LHCN-M2 (cell line): ENCODE measurements at places on chromosomes 12 and 14.
A peak's percentile ranks its signal among the peaks of the same experiment; 100 is the strongest.

- DNase-seq: peak; percentile 77
Observed at GRCh38 chr12:56723889-56724700, 1.0 kb downstream of the NACA start.

DNA sequence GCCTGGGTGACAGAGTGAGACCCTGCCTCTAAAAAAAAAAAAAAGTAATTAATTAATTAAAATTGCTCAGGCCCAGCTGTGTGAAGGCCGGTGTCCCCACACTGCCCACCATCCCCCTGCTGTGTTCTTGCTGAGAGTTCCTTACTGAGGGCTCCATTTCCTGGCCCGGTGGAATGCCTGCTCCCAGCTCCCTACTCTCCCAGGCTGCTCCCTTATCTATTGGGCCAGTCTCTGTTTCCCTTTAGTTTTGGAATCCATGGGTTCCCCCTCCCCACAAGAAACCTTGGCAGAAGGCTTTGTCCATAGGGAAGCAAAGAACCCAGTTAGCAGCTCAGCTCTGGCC lies 19.0 kb downstream of the MLXIP start:
- no peak for DNase-seq

DNA sequence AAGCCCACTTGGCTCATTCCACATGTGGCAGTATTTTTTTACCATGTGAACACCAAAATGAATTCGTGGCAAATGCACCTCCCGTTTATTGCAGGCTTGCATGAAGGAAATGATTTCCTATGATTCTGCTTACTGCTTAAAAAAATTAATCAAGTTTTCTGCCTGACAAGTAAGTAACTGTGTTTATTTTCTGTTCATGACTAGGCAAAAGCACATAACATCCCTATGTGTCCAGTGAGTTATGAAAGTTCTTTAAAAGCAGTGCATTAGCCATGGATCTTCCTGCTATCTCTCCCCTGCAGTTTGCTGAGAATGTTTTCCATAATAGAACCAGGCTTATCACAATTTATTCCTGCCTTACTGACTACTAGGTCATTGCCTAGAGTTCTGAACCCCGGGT lies 20.4 kb downstream of the GPR65 start:
- no peak for DNase-seq

GRCh38 chr12:32868885-32869284 lies 27.7 kb downstream of the PKP2 start:
- DNase-seq: no peak

- DNase-seq: no peak
Observed at GRCh38 chr12:88698471-88698870, 118.2 kb upstream of the KITLG start.

- no peak for DNase-seq
Observed at GRCh38 chr12:66065641-66066136, 64.9 kb downstream of the LLPH start.

DNA sequence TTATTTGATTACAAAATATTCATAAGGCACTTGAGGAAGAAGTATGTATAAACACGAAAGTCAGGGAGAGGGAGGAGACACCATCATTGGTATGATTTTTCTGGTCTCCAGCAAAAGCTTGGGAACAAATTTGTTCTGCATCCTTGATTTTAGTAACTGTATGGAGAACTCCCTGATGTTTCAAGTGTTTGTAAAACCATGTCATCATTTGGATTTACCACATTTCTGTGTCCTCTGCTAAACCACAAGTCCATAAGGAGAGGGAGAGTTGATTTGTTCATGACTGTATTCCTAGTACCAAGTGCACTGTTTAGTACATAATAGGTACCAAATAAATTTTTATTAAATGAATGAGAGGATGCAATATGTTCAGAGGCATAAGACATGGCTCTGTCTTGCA lies 181.1 kb downstream of the BTG1 start:
- no peak for DNase-seq

DNA sequence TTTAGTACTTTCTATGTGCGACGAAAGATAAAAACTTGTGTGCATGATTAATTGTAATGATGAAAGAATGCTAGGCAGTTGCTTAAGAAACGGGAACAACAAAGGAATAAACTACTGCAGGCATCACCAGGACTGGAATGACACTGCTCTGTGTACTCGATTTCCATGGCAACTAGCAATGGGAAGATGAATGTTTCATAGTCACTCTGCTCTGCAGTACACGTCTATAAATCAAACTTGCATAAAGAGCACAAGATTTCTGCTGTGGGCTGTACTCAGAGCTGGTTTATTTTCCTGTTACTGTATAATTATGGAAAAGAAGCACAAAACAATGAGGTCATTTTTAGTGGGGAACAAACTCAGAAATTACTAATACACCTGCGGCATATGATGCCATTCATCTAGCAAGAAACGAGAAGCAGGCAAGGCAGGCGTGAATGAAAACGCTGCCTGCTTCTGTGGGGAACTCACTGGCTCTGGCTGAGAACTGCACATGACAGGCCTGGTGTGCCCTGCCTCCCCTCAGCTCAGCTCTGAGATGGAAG lies 41.8 kb downstream of the EFCAB11 start:
- DNase-seq: peak; percentile 96

- peak; percentile 45 for DNase-seq
Observed at GRCh38 chr12:51683763-51684357, 92.8 kb downstream of the SCN8A start.

- no peak for DNase-seq
Observed at GRCh38 chr12:104634044-104634443, 177.3 kb downstream of the CHST11 start.

DNA sequence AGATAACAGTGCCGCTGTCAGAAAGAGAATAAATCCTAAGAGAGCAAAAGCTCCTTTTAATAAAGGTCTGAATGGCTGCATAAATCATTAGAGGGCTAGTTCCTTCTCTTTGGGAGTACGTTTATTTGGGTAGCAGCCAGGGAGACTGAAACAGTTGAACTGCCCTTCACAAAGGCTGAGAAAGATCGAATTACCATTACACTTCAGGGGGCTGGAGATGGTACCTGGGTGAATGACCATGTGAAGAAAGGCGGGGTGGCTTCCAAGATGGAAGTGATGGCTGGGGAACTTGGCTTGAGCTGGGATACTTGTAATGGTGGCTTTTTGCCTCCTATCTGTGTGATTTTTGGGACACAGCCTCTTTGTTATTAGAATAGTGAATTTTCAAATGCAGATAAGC lies 1.7 kb upstream of the FGD4 start:
- DNase-seq: no peak

- no peak for DNase-seq
Observed at GRCh38 chr14:88379706-88380343, 5.6 kb upstream of the SPATA7 start.

GRCh38 chr12:130686511-130686991 lies 29.5 kb downstream of the RIMBP2 start:
- no peak for DNase-seq

DNA sequence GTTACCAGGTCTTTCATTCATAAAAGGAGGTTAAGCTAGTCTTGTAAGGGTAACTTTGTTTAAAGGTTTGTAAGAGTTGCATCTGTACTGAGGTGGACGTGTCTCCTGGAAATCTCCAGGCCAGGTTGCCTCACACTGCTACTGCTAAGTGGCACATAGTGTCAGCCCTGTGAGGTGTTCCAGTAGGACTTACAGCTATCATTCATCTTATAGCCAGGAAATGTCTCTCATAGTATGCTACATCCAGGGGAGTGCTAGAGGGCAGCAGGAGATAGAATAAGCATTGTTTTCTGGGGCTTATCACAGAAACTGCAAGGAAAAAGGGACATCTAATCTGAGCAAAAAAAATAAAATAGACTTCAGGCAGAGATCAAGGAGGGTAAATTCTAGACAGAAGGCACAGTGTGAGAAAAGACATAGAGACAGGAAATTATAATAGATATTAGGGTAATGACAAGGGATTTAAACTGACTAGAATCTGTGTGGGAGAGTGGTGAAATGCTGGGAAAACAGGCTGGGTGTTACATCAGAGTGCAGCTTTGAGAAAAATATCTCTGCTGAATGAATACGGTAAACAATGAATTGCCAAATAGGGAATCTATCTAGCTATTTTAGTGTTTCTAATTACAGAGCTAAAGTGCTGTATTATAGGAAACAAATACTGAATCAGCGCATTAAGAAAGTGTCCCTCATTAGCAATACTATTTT lies 205.1 kb upstream of the ABCD2 start:
- DNase-seq: no peak

- no peak for DNase-seq
Observed at GRCh38 chr12:132407451-132407961, 78.1 kb upstream of the GALNT9 start.

- no peak for DNase-seq
Observed at GRCh38 chr12:24080465-24080864, 131.0 kb upstream of the SOX5 start.

DNA sequence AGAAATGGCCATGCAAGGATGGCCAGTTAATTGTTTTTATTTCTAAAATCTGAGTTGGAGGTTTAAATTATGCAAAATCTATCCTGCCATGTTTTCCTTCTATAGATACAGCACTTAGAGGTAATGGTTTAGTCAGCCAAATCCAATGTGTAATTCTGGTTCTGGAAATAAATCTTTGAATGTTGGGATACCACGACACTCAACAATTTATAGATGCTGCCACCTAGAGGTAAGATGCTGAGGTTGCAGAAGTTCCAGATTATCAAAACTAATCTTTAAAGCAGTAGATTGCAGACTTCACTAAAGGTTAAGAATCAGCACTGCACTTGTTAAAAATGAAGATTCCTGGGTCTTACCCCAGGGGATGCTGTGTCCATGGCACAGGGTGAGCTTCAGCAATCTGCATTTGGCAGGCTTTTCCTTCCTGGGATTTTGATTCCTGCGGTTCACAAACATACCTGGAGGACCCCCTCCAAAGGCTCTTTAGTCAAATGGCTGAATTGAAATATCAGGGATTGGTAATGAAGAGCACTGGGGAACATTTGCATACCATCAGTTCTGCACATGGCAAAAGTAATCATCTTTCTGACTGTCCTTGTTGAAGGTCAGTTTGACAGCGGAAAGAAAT lies 53.4 kb upstream of the ANO4 start:
- DNase-seq: no peak

DNA sequence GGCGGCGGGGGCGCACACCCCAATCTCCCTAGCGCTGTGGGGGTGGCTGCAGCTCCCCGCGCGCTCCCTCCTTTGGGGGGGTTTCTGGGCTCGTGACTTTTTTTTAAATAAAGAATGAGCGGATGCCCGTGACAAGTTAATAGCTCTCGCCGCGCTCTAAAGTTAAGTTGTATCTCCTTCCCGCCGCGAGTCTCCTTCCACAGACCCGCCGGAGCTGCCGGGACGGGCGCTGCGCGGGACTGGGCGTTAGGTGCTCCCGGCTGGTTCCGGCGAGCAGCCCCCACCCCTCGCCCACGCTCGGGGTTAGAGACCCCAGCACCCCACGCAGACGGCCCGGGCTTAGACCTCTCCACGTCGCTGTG lies 82.6 kb upstream of the HMGA2 start:
- DNase-seq: peak; percentile 29

DNA sequence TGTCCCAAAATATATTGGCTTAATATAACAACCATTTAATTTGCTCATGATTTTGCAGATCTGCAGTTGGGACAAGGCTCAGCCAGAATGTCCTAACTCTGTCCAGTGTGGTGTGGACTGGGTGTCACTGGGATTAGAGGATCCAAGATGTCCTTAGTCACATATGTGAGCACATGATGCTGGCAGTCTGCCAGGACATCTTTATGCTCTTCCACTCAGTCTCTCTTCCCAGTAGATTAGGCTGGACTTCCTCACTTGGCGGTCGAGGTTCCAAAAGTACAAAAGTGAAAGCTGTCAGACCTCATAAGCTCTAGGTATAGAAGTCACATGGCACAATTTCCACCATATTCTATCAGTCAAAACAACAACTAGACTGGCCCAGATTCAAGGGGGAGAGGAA lies 167.9 kb upstream of the NTF3 start:
- no peak for DNase-seq

DNA sequence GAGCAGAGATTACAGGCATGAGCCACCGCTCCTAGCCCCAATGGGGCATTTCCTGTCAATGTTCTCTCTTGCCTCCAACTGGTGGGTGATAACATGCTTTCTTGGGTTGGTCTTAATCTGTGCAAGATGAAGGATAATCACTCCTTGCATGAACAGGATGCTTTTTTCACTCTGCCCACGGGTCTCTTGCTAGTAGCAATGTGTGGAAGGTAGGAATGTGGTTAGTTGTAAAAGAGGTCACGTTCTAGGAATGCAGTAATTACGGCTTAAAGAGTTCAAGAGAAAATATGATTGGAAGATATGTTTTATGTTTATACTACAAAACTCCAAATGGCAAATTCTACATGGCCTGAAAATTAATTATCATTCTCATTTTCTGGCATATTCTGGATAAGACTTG lies 10.5 kb downstream of the RNASE10 start:
- DNase-seq: no peak

GRCh38 chr12:118524446-118524845 lies 148.1 kb downstream of the SUDS3 start:
- DNase-seq: no peak

DNA sequence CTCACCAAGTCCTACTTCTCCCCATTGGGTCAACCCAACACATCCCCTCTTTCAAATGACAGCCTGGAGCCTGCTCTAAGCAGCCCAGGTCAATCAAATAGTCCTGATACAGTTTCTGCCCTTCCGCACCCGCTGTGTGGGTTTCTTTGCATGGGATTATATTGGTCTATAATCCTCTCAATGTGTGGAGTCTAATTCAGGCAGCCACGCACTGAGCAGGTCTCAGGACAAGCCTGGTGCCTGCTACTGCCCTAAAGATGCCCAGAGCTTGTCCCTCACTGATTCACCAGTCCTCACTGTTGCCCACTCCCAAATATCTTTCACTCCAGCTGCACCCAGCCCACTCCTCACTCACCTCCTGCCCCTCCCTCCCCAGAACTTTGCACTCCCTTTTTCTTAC lies 16.4 kb downstream of the ACTN1 start:
- no peak for DNase-seq

GRCh38 chr12:25319233-25319984 lies 68.7 kb upstream of the KRAS start:
- no peak for DNase-seq
